DMS79 (cell line): ENCODE measurements at places on chromosomes 2 and 18.

GRCh38 chr2:215917953-215918620 lies 95.3 kb downstream of the MREG start:
- no peak for DNase-seq

GRCh38 chr18:63708650-63709049 lies 5.9 kb downstream of the SERPINB11 start:
- DNase-seq = no peak

DNA sequence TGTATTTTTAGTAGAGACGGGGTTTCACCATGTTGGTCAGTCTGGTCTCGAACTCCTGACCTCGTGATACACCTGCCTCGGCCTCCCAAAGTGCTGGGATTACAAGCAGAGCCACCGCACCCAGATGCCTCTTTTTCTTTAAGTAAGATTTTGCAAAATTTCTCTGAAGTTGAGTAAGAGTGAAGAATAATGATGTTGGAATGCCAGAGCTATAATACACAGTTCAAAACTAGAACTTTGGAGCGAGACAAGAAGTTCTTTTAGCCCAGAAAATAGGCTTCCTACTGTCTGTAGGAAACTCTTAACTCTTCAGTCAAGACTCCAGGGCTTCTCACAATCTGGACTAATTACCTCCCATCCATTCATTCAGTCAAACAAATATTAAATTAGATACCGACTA lies 51.4 kb downstream of the MARCHF4 start:
- no peak for DNase-seq

GRCh38 chr2:167756446-167756845 lies 490.9 kb downstream of the STK39 start:
- DNase-seq = no peak

DNA sequence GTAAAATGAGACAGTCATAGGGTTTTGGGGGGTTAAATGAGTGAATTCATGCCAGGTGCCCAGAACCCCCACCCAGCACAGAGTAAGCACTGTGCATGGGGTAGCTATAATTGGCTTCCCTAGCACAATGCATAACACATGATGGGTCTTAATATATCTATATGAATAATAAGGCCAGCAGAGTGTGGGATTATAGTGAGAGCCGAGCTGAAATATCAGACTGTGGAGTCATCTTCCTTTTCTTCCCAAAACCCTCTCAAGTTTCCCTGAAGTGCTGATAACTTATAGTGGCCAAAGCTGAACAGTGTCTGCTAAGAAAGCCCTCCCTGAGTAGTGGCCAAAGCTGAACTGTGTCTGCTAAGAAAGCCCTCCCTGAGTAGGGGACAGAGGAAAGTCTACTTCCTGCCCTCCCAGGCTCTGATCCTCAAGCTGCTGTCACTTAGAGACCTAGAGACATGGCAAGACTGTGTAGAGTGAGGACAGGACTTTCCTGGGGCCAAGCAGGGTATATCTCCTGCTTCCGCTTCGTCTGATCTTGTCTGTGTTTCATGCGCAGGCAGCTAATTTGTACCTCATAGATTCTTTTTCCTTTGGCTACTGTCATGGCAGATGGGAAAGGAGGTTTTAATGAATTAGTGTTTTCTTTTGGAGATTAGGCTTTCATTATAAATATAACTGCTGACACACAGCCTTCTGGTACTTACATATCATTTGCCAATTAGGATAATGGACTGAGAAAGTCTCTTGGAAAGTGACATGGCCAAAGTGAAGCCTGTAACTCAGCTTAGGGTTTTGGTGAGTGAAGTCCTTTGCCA lies 94.9 kb downstream of the FHOD3 start:
- no peak for DNase-seq

GRCh38 chr18:26909599-26910290 lies 44.2 kb upstream of the AQP4 start:
- no peak for DNase-seq

- no peak for DNase-seq
Observed at GRCh38 chr2:103738606-103739005, 976.8 kb downstream of the TMEM182 start.

GRCh38 chr18:48413342-48413741 lies 4.2 kb upstream of the ZBTB7C start:
- DNase-seq = no peak

- DNase-seq = no peak
Observed at GRCh38 chr2:240311821-240312220, 123.6 kb upstream of the GPC1 start.

GRCh38 chr18:1840878-1841277 lies 730.4 kb downstream of the METTL4 start:
- DNase-seq = no peak
